AG04450 (cell line): ENCODE measurements at places on chromosomes 6 and 20. TPM values are rescaled to one million over a fixed set of nuclear protein-coding genes. Genes with fewer than 3 reads are reported as not detected.

C6orf52 gene
- 0.63 and 0.74 TPM in 2 replicates for polyA plus RNA-seq

PDYN gene
- not detected in 2 replicates for polyA plus RNA-seq

DNA sequence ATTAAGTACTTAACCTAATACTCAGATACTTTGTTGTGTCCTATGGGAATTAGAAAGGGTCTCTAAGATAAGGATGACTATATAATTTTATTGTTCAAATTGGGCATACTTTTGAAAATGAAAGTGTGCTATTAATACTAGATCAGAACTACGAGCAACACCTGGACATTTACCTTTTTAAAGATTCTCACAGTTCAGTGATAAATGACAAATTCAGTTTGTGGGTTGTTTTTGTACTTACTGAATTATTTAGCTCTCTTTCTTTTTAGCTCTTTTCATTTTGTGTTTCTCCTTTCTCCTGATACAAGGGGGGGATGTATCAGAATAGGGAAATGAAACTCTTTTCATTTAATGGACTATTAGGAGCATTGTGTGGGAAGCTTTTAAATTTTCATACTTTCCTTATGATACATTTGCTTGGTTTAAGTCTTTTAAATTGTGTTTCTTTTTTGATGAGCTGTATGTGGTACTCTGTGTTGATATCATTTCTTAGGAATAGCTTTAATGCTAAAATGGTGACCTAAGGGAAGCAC is 47.5 kb downstream of the PHF3 start:
- no peak for DNase-seq

DNA sequence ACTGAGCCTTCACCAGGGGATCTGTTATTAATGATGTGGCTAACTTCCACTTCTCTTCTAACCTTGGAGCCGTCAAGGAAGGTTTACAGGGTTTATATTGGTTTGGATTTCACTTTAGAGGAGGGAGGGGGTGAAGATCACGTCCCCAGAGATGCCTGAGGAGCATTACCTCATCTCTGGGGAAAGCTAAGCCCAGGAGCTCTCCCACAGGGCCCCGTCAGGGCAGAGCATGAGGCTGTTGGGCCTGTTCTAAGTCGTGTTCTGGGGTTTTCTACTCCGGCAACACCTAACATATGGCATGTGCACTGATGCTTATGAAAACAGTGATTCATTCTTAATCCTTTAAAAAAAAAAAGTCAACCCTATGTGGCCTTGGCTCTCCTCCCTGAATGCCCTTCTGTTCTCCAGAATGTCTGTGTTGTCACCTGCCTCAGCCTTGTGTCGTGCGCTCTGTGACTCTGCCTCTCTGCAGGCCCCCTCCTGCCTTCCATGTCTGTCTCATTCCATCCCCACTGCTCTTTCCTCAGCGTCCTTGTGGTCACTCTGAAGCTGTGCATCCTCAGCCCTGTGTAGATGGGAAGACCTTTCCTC is 97.4 kb upstream of the JARID2 start:
- peak; percentile 78 for DNase-seq

DNA sequence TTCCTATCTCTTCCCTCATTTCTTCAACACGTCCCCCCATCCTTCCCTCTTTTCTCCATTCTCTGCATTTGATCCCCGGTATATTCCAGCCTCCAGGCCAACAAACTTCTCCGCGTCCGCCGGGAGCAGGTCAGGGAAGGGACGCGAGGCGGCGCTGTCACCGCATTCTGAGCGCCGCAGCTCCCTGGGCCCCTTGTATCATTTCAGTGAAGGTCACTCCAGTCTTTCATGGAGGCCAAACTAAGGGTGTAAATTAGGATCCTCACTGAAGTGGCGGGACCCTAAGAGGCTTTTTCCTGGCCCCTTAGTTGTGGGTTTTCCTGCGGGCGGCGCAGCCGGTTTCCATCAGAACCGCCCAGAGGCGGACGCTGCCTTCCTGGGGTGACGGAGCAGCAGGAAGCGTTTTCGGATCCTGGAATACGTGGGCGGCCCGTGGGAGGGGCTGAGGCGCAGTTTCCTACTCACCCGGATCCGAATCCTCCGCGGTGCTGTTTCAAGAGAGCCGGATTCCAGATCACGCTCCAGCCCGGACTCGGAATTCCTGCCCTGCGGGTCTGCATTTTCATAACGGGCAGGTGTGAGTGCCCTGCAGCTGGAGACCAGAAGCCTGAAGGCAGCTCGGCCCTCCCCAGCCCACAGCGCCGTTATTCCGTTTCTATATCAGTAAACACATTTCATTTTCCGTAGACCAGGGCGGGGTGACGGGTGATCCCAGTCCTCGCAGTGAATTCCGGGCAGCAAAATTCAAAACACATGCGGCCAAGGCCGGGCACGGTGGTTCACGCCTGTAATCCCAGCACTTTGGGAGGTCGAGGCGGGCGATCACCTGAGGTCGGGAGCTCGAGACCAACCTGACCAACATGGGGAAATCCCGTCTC is 3.6 kb upstream of the MICA start:
- DNase-seq = peak; percentile 71

- no peak for DNase-seq
These were observed 55.9 kb downstream of the TBC1D7 start for GRCh38 chr6:13272131-13273046.

DNA sequence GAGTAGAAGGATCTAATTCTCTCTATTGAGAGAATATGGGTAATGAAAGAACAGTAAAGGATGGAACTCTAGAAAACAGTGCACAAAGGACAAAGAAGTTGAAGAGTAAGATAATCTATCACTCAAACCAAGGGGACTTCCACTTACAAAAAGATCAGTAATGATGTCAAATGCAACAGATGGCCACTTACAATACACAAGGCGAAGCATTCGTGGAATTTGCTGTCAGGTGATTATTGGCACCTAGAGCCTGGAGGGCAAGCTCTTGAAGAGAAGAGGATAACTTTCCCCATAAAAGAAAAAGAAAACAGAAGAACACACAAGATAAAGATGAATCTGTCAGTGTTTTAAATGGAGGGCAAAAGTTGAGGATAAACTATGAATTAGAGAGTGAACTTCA is 256.0 kb upstream of the TCF21 start:
- DNase-seq = no peak

GRCh38 chr20:34250005-34250404 is 8.8 kb downstream of the ASIP start:
- no peak for DNase-seq

PGBD1 gene
- 5.6 and 7.2 TPM in 2 replicates for polyA plus RNA-seq

CDS2 gene
- 43.5 and 48.7 TPM in 2 replicates for polyA plus RNA-seq

PPP1R16B gene
- polyA plus RNA-seq = not detected in 2 replicates

DNA sequence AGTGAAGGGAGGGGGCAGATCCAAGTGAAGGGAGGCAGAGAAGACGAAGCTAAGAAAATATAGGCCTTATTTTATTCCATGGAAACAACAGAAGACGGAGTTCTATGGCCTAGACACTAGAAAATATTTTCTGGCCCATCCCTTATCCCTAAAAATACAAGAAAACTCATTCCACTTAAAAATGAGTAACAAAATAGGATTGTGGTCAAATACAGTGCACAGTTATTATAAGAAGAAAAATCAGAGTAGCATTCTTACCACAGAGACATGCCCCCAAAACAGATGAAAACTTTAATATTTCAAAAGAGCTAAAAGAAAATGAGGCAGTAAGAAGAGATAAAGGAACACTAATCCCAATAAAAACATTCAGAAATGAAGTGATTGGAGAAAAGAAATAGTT is 202.9 kb downstream of the GMPR start:
- no peak for DNase-seq

MUC21 gene
- not detected in 2 replicates for polyA plus RNA-seq

- DNase-seq = peak; percentile 24
These were observed 118.0 kb upstream of the MAN1A1 start for GRCh38 chr6:119467488-119468081.

DNA sequence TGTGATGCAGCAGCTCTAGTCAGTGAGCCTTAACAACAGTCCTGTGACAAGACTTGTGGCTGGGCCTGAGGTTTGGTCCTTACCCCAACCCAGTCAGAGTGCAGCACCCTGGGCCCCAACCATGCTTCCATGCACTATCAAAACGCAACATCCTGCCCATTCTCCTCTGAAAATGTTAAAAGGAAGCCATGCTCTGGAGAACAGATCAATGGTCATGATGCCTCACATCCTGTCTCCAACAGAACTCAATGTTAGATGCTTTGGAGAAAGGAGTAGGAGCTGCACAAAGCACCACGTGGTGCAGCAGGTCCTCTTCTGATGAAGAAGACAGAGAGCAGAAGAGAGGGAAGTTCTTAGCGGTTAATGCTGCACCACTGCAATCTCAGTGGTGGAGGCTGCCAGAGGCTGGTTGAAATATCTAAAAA is 41.9 kb downstream of the TRAM2 start:
- DNase-seq = no peak

DNA sequence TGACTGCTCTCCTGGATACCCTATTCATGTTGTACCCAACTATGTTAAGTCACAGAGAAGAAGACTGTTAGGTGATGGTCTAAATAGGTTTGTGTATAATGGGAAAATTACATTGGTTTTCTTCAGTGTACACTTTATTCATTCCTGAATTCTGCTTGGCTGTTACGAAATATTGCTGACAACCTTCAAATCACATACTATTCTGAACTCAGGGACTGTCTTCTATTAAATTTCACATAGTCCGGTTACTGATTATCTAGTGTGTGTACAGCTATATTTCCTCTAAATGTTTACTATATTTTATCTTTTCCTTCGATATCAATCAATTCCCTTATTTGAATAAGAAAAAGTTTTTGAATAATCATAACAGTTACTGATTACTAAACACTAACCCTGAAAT is 1090.3 kb upstream of the CITED2 start:
- DNase-seq = no peak

TEAD3 gene
- 16.6 and 22.8 TPM in 2 replicates for polyA plus RNA-seq

DNA sequence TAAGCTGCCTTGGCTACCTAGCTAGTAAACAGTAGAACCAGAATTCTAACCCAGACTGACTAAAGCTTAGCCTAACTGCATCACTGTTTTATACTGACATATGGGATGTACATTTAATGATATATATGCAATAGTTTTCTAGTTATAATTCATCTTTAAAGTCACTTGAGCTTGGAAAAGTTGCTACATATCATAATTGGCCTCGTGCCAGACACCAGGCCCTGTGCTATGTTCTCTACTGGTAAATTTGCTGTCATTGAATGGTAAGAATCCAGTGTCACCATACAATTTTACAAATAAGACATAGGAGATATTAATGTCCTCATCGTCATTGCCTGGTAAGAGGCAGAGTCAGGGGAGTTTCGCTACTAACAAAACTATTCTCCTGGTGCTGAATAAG is 396.8 kb downstream of the CDKAL1 start:
- no peak for DNase-seq

DNA sequence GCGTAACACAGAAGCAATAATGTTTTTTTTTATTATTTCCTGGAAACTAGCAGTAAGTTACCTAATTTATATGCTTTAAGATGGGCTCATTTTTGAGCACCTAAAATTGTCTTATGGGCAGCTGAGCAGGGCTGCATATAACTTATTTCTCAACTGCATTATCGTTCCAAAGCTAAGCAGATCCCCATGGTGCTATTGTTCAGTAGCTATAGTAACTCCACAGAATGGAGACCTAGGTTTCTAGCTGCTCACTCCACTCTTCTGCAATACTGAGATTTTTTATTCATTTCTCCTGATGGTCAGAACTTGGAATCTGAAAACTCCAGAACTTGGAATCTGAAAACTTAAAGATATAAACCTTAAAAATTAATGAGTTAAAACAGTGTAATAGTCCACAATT is 18.7 kb downstream of the CRISP1 start:
- no peak for DNase-seq

ETV7 gene
- 0.41 and 0.81 TPM in 2 replicates for polyA plus RNA-seq

DNA sequence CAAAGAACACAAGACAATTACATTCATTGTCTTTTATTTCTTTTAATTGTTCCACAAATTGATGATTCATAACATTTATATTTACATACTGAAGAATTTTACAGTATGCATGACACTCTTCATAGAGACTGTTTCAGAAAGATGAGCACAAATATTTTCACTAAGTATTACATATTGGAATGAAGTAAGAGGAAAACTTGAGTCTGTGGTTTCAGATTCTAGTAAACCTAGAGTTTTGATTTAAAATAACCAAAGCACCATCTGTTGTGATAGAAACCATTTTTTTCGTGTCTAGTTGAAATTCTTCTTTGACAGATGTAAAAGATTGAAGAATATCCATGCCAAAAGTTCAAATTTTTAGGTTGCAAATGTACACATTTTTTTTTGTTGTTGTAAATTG is 32.1 kb upstream of the OPN5 start:
- DNase-seq = no peak

GRCh38 chr6:106257195-106257594 is 68.4 kb downstream of the ATG5 start:
- DNase-seq = no peak

DNA sequence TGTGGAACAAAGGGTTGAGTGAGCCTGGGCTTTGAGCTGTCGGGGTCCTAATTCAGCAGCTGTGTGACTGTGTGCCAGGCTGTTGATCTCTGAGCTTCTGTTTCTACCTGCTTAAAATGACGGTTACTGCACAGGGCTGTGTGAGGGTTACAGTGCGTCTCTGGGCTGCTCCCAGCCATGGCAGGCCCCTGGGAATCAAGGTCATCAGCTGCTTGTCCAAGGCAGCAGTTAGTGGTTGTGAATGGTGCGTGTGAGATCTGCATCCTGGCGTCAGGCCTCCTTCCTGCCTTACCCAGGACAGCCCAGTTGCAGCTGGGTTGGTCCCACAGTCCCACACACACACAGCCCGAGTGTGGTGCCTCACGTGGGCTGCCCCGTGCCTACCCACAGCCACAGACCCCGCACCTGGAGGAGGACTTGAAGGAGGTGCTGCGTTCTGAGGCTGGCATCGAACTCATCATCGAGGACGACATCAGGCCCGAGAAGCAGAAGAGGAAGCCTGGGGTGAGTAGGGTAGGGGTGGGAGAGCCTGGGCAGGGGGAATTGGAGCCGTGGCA is 15.6 kb downstream of the GTSF1L start:
- DNase-seq = no peak
